ENCODE measurements at places on chromosomes 12 and 14. TPM values are rescaled to one million over a fixed set of nuclear protein-coding genes. Genes with fewer than 3 reads are reported as not detected.

TCL1B gene
- total RNA-seq, result not detected

KLRB1 gene
- total RNA-seq, result not detected

KRT71 gene
- total RNA-seq, result not detected

SLC25A21 gene
- total RNA-seq, result 0.08 TPM

NFE2 gene
- total RNA-seq, result not detected

- DNase-seq, result no peak
These were observed 36.6 kb downstream of the DHX37 start for GRCh38 chr12:124952295-124952694.

DNA sequence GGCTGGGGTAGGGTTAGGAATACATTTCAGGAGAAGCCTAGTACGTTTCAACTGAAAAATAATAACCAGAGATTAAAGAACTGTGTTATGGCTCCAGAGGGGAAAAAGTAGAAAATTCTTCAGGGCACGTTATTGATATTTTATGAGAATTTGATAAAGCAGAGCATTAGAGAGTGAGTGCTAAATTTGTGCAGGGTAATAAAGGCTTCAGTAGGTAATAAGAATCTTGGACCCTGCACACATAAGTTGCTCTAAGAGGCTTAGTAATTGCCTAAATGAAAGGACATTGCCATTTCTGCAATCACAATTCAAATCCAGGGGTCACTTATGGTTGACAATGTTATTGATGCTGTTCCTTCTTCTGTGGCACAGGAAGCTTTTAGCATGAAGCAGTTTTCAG lies 439.4 kb upstream of the DCN start:
- DNase-seq, result no peak

GRCh38 chr12:124709722-124710687 lies 142.6 kb upstream of the NCOR2 start:
- no peak for DNase-seq

DNA sequence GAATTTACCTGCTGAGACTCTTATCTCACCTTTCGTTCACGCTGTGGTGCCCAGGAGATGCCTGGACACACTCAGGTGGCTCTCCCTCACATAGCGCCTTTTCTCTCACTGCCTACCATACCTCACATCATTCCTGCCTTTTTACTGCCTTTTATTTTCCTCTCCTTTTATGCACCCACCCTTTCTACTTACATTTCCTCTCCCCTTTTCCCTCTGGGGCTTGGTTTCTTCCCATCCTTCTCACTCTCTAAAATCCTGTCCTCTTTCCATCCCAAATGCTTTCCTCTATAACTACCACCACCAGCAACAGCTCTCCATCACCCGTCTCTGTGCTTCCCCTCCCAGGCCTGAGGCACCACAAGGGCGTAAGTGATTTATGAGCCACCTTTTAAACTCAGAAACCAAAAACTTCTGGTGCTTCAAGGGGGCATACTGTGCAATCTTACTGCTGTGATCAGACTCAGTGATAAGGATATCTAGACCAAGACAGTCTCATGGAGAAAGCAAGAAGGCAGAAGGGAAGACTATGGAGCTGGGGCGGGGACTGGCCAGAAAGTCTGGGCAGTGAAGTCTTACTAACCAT lies 32.7 kb upstream of the SMUG1 start:
- DNase-seq, result no peak

DNA sequence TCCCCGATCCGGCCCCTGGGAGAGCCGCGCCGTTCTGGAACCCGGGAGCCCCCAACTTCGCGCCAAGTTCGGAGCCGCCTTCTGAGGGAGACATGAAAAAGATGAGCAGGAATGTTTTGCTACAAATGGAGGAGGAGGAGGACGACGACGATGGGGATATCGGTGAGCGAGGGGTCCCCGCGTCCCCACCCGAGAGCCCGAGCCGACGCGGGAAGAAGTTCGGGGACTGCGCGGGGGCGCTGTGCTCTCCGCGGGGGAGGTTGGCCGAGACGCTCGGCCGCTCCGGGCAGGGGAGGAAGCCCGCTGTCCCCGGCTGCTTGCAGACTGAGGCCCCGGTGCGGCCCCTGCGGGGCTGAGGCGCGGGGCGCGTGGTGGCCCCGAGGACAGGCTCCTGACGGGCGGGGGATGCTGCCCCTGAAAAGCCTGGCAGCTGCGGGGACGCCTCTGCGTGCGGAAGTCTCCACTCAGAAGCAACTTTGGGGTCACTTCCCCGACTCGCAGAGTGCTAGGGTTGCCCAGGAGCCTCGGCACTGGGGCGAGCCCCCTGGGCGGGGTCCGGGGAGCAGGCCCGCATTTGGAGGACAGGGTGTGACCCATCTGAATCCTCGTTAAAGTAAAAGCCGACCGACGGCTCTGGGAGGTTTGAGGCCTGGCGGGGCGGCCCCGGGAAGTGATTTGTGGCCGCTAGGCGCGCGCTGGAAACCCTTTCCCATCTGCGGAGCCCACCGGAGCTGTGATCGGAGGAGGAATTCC lies 511 bp downstream of the ANO6 start:
- no peak for DNase-seq

DNA sequence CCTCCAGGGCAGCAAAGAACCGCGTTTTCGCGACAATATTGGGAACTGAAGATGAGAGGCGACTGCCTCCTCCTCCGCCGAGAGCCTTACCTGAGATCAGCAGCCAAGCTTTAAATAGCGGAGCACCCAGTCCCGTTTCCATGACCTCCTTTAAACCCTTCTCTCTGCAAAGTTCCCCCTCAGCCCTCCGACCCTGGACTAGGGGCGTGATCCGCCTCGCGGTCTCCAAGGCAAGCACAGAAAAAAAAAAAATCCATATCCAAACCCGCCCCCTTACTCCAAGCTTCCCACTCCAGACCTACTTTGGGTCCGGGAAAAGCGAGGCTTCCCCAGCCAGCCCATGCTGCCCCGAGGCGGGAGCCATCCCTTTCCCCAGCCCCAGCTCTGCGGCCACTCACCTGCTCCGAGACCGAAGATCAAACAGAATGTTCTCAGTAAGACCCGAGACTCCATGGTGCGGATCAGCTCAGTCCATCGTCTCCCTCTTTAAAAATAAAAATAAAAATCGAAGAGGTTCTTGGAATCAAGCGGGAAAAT lies 630 bp downstream of the NELL2 start:
- no peak for DNase-seq

DNA sequence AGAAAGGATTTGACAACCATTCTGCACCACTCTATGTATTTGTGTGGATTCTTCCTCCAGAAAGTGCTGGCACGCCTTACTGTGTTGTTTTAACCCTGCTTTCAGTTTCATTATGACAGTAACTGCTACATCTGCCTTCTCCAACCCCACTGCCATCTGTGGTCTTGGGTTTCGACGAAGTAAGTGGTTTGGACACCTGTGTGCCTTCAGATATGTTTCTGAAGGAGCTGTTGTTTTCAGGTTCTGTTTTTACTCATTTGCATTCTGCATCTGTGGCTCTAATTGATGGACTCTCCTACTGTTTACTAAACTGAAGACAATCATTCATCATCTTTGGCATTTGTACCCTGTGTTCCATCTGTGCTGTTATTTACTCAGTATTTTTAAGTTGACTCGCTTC lies 4.1 kb downstream of the TSHR start:
- DNase-seq, result peak; percentile 91

DNA sequence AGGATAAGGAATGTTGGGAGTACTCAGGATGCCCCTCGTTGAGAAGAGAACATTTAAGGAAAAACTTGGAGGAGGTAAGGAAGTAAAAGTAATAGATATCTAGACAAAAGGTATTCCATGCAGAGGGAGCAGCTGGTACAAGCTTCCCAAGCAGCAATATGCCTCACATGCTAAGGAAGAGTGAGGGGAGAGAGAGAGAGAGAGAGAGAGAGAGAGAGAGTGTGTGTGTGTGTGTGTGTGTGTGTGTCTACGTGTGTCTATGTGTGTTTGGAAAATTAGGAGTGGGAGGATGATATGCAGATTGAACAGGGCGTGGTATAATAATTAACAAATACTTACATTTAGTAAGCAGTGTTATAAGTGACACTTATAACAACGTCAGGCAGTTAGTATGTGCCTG lies 9.2 kb upstream of the PARP11 start:
- DNase-seq, result no peak

DNA sequence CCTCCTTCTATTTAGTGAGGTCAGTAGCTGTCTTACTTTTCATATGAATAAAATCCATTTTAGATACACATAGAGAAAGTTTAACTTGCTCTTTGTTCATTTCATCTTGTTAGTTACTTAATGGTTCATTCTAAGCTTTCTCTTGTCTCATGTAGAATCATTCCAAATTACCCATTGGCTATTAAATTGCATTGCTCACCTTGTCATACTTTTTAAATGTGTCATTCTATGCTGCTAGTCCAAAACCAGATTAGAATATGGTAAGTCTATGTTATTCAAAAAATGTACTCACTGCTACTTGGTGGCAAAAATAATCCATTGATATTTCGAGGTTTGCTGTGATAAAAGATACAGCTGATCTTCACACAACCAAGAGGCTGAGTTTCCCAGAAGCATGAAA lies 3.0 kb downstream of the C12orf50 start:
- DNase-seq, result no peak

DNA sequence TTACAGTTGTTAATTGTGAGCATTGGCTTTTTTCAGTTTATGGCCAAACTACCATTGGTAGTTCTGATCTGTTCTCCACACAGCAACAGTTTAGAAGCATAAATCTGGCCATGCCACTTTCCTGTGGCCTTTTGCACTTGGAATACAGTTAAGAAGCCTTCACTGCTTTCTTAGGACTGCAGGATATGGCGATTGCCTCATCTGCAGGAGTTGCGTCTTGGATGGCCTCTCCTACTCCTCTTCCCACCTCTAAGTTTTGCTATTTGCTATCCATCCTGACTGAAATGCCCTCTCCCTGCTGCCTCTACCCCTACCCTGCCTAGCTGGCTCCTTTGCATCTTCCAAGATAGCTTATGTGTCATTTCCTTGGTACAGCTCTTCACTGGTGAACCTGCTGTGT lies 12.8 kb upstream of the BMAL2 start:
- no peak for DNase-seq

GRCh38 chr12:108304633-108305032 lies 34.5 kb downstream of the CMKLR1 start:
- no peak for DNase-seq

Data from GM12878 (cell line).